Ascending aorta (tissue), 2 donors: ENCODE measurements at places on chromosomes 6 and 20.

GRCh38 chr6:148317739-148318138 lies 24.9 kb upstream of the SASH1 start:
- H3K27ac ChIP-seq = no peak overlapping the region
- no peaks in the 10 kb centered on the region for H3K36me3 ChIP-seq
- H3K27me3 ChIP-seq = no peaks in the 10 kb centered on the region
- H3K4me1 ChIP-seq = no peaks in the 10 kb centered on the region

- H3K4me1 ChIP-seq = no peaks in the 10 kb centered on the region
- H3K27ac ChIP-seq = no peak overlapping the region
- no peak for DNase-seq
- H3K36me3 ChIP-seq = no peaks in the 10 kb centered on the region
- H3K4me3 ChIP-seq = no peak overlapping the region
- H3K27me3 ChIP-seq = no peaks in the 10 kb centered on the region
Observed at GRCh38 chr6:7341989-7342742, 29.2 kb upstream of the SSR1 start.

- H3K36me3 ChIP-seq = peaks cover 6% of the 10 kb centered on the region
- H3K27me3 ChIP-seq = no peaks in the 10 kb centered on the region
- no peak overlapping the region for H3K4me3 ChIP-seq
- no peaks in the 10 kb centered on the region for H3K4me1 ChIP-seq
Observed at GRCh38 chr6:157891544-157892362, 68.7 kb downstream of the SNX9 start.

DNA sequence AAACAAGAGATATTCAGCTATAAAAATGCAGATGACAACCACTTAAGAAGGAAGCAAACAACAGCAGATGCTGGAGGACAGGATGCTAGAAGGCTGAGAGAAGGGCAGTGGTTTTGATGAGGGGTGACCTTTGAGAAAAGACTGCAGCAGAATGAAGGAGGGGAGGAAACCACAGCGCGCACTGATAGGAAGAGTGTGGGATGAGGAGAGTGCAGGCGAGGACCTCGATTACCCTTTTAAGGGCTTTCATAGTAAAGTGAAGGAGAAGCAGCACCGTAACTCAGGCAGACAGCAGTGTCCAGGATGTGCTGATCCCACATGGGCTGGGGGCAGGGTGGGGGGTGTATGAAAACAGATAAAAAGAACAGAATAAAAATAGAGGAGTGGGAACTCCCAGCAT lies 19.2 kb downstream of the ZBTB2 start:
- peaks cover 2% of the 10 kb centered on the region for H3K4me1 ChIP-seq
- H3K36me3 ChIP-seq = peaks cover 23% of the 10 kb centered on the region
- no peak overlapping the region for H3K4me3 ChIP-seq
- no peak overlapping the region for H3K27ac ChIP-seq
- H3K27me3 ChIP-seq = no peaks in the 10 kb centered on the region

DNA sequence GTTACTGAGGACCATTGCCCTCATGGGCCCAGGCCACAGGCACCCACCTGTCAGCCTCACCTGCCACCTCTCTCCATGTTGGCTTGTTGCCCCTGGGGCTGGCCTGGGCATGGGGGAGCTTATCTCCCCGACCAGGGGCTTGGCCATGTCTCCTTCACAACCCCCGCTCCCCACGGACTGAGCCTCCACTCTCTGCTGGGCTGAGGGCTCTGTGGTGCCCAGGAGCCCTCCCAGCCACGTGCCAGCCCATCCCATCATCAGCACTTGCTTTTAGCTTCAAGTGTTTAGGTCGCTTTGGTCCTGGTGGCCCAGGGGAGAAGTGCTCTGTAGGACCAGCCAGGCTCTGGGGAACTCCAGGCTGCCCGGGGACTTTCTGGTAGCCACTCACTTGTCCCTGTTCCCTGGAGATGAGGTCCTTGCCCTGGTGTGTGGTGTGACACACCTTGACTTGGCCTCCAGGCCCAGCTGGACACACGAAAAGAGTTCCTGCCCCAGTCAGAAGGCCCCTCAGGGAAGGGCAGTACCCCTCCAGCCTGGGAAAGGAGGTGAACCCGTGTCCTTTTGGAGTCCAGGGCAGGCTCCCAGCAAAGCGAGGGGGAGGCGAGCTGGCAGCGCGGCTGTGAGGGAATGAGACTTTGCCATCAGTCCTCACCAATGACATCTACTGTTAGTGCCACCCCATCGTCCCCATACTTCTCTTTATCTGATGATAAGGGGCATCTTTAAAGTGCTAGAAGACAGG lies 352.6 kb downstream of the ZFAND3 start:
- no peak overlapping the region for H3K4me3 ChIP-seq
- DNase-seq = no peak
- H3K36me3 ChIP-seq = no peaks in the 10 kb centered on the region
- H3K4me1 ChIP-seq = no peaks in the 10 kb centered on the region
- no peaks in the 10 kb centered on the region for H3K27me3 ChIP-seq
